ENCODE measurements at places on chromosomes 1 and 21. TPM values are rescaled to one million over a fixed set of nuclear protein-coding genes. Genes with fewer than 3 reads are reported as not detected.

The TFF2 gene
- 0.13 TPM for polyA plus RNA-seq

The CLDN17 gene
- polyA plus RNA-seq = not detected

The MAP10 gene
- 5.3 TPM for polyA plus RNA-seq

The PCP4 gene
- 14.8 TPM for polyA plus RNA-seq

The USP24 gene
- polyA plus RNA-seq = 37.6 TPM

The RSPH1 gene
- 11.0 TPM for polyA plus RNA-seq

The SPATA46 gene
- polyA plus RNA-seq = 5.0 TPM

The NGF gene
- polyA plus RNA-seq = 1.7 TPM

The NVL gene
- 33.9 TPM for polyA plus RNA-seq

The IQCC gene
- polyA plus RNA-seq = 11.4 TPM

The REN gene
- polyA plus RNA-seq = 58.1 TPM

The CACNA1S gene
- polyA plus RNA-seq = 0.51 TPM

The SELP gene
- 4.9 TPM for polyA plus RNA-seq

The CD53 gene
- 6.6 TPM for polyA plus RNA-seq

The MPZ gene
- 6.7 TPM for polyA plus RNA-seq

The STXBP3 gene
- 69.5 TPM for polyA plus RNA-seq

The TSSK3 gene
- 2.1 TPM for polyA plus RNA-seq

The OR10K2 gene
- not detected for polyA plus RNA-seq

The OR6K3 gene
- not detected for polyA plus RNA-seq

The HMGCS2 gene
- 94.1 TPM for polyA plus RNA-seq

The SFPQ gene
- 620 TPM for polyA plus RNA-seq

The HENMT1 gene
- 9.6 TPM for polyA plus RNA-seq

The OVAAL gene
- polyA plus RNA-seq = not detected

Data from renal pelvis (tissue), 12 donors.